ENCODE measurements at places on chromosomes 12 and 14. TPM values are rescaled to one million over a fixed set of nuclear protein-coding genes. Genes with fewer than 3 reads are reported as not detected.

The C12orf56 gene
- total RNA-seq, result not detected

The PLA2G1B gene
- total RNA-seq, result not detected

The UNG gene
- 37.7 TPM for total RNA-seq

The DPPA3 gene
- not detected for total RNA-seq

The RASSF8 gene
- 35.3 TPM for total RNA-seq

The STYK1 gene
- total RNA-seq, result 4.8 TPM

Measured in mammary epithelial cell (primary cell).